ENCODE measurements at places on chromosomes 1 and 21.
A peak's percentile ranks its signal among the peaks of the same experiment; 100 is the strongest.

- no peak for DNase-seq
Measured at GRCh38 chr1:214537872-214538473, 13.4 kb downstream of the PTPN14 start.

- DNase-seq = no peak
Measured at GRCh38 chr1:221514806-221515205, 227.1 kb downstream of the DUSP10 start.

GRCh38 chr21:30340714-30341573 lies 3.5 kb upstream of the KRTAP27-1 start:
- DNase-seq = no peak

GRCh38 chr1:168005529-168005928 lies 68.7 kb upstream of the MPC2 start:
- no peak for DNase-seq

DNA sequence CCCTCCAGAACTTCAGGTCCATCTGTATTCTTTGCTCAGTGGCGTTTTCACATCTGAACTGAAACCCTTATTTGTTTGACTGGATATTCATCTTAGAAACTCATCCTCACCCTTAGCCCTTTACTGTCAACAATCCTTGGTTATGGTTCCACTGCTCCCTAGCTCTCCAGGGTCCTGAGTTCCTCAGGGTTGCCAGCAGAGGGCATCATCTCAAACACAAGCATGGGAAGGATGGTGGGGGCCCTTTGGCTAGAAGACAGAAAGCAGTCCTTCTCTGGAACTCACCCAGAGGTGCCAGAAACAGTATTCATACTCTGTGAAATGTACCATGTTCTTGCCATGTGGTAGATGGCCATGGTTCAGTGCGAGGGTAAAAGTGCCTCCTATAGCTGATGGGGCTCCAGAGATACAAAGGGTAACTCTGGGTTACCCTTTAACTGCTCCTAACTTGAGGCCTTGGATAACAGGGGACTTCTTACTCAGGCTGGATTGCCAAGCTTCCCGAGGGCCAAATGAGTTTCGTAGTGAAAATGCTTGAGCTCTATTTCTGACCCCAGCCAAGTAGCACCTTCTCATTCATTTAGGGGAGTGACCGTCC lies 11.3 kb downstream of the NCSTN start:
- DNase-seq = peak; percentile 26

DNA sequence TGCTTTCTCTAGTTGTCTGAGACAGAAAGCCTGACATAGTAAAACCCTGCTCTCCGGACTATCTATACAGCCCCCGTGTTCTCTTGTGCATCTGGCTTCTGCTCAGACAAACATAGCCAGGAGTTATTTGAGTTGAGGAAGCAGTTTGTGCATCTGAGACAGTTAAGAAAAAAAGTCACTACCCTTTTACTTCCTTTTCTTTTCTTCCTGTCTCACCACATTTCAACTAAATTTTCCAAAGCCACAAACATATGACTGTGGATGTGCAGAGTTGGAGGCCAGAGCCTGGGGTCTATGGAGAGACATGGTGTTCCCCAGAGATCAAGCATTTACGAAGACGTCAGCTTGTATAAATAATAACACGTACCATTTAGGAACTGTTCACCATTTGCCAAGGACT lies 158.5 kb upstream of the FGGY start:
- no peak for DNase-seq

GRCh38 chr1:235500971-235501540 lies 3.2 kb downstream of the B3GALNT2 start:
- DNase-seq = no peak

DNA sequence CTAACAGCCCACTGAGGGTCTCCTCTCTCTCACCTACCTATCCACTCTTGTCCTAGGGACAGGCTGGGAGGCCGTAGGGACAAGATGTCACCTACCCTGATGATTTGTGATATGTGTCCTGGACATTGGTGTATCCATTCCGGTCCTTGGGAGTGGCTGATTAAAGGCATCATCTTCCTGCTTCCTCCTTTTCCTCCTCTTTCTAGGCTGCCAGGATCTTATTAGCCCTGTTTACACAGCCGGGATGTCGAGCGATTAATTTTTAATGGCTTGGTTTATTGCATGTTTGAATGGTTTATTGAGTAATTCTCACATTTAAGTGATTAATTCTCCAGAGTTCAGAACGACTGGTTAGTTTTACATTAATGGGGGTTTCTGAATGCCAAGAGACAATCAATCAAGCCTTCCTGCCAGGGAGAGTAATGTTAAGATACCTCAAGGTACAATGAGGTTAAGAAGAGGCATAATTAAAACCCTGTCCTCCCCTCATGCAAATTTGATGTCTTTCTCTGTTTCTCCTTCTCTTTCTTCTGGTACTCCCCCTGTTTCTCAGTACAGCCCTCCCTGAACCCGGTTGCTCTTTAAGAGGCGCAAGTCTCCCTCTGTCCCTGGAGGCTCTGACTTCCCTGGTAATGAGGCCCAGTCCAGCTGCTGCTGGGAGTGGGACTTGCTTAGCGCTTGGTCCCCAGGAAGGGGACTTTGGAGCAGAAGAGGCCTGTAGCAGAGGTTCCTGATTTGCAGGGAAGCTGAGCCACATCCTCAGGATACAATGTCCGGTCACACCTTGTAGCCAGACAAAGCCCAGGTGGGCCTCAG lies 50.9 kb downstream of the ACTL8 start:
- no peak for DNase-seq

DNA sequence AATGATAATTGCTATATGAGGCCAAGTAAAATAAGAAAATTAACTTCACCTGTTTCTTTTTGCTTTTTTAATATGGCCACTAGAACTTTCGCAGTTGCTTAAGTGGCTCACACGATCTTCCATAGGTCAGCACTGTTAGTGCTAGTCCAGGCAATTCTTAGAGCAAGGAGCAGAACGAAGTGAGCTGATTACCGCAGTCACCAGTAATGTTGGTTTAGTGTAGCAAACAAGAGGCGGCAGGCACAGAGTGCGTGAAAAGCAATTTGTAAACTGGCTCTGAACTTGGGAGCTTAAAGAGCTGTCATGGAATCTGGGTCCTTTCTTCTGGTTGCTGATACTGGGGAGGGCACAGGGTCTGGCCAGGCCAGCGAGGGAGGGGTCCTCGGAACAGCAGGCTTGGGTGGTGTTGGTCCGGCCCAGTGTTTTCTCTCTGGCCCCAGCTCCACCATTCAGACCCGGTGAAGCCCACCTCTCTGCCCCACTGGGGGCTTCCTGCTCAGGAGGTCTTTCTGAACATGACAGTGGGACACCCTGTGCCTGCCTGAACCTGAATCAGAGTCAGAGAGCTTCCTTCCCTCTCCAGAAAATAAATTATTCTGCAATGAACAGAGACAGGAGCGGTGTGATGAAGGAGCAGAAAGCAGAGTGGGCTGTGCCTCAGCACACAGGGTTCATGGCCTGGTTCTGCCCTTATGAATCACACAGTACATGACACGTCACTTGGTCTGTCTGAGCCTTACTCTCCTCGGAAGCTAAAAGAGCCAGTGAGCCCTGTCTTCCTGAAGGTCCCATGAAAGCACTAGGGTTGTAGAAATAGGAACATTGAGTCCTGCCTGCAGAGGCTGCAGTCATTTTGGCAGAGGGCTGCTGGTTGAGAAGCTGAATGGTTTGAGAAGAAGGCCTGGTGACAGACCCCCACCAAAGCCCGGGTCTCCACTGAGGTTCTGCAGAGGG lies 11.9 kb downstream of the ETS2 start:
- no peak for DNase-seq

GRCh38 chr1:9827558-9828185 lies 3.9 kb upstream of the CLSTN1 start:
- no peak for DNase-seq

GRCh38 chr1:23126801-23127200 lies 41.9 kb downstream of the LUZP1 start:
- no peak for DNase-seq

GRCh38 chr1:246355411-246356230 lies 151.5 kb downstream of the SMYD3 start:
- no peak for DNase-seq

DNA sequence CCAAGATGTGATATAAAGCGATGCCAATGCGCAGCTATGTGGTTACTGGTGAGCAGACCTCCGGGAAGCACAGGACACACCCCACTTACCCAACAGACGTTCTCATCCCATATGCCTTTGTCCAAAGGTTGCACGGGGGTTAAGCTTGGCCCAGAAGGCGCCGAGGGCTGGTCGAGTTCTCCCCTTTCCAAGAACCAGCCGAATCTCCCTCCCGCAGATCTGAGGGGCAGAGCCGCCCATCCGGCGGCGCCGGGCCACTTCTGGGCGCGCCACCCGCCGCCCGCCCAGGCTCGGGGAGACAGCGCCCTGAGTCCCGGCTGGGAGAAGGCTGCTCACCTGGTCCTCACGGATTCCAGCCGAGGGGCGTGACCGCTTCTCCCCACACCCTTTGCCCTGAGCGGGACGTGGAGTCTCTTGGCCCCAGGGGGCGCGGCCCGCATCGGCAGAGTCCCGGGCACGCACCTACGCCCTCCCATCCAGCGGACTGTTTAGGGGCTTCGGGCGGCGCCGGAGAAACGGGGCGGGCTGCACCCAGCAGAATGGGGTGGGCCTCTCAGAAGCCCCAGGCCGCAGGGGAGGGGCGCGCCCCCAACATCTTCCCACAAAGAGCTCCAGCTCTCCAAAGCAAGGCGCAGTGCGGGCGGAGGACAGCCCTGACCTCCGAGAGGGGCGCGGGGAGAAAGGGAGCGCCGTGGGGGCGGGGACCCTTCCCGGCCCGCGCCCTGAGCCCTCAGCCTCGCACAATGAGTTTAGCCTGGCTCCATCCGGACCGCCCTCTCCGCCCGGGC lies 615 bp downstream of the GPR161 start:
- peak; percentile 33 for DNase-seq

GRCh38 chr1:175448467-175448866 lies 255.9 kb upstream of the KIAA0040 start:
- no peak for DNase-seq

DNA sequence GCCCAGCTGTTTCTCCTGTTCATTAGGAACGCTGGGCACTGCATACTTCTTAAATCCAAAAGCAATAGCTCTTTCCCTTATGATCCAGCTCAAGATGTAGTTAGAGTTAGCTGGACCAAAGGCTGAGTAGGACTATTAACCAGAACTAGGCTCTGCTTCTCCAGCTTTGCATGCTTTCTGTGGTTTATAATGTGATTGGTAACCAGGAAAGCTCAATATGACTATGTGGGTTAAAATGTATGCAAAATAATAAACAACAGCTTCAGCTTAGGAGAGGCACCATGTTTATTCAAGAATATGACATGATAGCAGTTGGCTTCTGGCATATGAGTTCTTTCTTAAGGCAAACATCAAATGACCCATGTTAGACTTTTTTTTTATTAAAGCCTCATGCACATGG lies 73.8 kb downstream of the LYPLAL1 start:
- no peak for DNase-seq

DNA sequence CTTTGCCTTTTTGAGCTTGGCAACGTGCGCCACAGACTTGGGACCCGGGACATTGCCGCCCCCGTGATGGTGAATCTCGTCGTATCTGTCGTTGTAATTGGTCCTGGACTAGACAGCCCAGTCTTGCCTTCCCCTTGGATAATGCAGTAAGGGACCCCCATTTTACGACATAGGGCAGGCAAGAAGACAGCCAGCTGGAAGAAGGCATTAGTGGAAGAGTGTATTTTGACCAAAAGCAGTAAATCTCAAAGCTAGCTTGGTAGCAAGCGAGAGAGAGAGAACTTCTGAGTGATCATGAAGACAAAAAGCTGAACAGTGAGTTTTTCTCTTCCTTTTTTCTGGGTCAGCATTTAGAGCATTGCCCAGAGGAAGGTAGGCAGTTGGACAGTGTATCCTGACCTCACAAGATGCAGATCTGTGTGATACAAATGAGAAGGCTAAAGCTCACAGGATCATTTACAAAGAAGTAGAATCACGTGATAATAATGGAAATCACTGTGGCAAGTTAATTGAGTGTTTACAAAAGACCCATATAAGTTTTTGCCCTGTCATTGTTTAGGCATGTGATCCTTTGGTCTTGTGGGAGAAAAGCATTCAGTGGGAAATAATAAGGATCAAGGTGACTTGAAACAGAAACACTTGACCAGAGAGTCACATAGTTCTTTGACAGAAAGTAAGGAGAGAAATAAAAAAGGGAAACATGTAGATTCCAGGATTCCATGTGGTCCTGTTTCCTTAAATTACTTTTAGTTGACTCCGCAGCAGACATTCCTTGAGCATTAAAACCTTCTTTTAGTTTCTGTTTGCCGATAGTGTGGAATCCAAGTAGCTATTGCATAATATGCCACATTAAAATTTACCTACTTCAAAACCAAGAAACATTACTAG lies 66.3 kb downstream of the CNST start:
- DNase-seq = no peak

- no peak for DNase-seq
Measured at GRCh38 chr1:119147661-119148090, 7.2 kb upstream of the WARS2 start.

GRCh38 chr1:110859062-110859461 lies 13.9 kb upstream of the CD53 start:
- no peak for DNase-seq

DNA sequence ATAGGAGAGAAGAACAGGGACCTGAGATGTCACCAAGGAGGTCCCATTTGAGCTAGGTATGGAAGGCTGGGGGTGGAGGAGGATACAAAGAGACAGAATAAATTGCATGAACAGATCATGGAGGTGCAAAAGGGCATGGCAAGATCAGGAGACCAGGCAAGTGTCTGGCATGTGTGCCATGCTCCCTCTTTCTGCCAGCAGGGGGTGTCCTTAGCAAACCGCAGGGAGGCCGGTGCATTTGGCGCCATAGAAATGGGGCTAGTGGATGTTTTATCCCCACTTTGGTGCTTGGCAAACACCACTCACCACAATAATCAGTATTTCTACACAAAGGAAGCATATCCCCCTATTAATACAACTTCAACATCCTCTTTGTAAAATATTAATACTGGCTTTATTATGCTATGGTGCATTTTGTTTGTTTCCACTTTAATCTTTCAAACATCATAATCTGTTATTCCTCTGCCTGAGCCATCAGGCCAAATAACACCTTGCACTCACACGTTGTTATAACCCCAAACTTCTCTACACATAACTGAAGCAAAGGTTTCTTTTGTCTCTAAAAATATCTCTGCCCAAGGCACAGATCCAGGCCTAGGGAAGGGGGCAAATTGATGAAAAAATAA lies 25.9 kb downstream of the S100A6 start:
- DNase-seq = peak; percentile 63

- DNase-seq = no peak
Measured at GRCh38 chr1:51906306-51907078, 28.0 kb upstream of the NRDC start.

GRCh38 chr21:16624479-16625118 lies 888.2 kb upstream of the CXADR start:
- DNase-seq = no peak

GRCh38 chr1:76006234-76006633 lies 68.3 kb upstream of the ST6GALNAC3 start:
- no peak for DNase-seq
